CD4-positive, alpha-beta T cell treated with Interferon gamma for 1 hour (primary cell): ENCODE measurements at places on chromosomes 5 and 9.

- no peak for DNase-seq
These were observed 67.5 kb downstream of the KCNIP1 start for GRCh38 chr5:170571281-170571731.

GRCh38 chr5:68861099-68861498, 232.7 kb upstream of the SLC30A5 start:
- no peak for DNase-seq

DNA sequence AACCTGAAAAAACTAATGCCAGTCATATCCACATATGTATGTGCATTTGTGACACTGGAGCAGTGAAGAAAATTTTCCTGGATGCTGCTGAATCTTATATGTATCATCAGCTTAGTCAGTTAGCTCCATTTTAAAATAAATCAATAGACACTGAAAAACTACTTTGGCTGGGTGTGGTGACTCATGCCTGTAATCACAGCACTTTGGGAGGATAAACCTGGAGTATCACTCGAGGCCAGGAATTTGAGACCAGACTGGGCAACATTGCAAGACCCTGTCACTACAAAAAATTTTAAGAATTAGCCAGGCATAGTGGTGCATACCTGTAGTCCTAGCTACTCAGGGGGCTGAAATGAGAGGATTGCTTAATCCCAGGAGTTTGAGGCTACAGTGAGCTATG, 511.0 kb upstream of the TLE4 start:
- DNase-seq, result no peak

DNA sequence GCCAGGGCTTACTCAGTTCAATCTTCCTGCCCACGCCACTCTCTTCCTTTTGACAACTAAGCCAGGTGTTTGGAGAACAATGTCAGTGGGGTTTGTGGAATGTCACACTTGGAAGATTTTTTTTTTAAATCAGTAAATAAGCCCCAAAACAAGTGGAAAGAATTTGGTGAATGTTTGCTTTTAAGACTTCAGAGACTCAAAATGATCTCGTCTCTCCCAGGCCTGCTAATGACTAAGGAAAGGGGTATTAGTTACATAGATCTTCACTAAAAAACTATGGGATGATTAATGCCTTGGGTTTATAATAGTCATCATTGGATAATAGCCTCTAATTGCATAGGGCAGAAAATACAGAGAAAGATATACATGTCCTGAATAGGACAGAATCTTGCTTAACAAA, 166.4 kb downstream of the DMRT2 start:
- DNase-seq, result no peak

DNA sequence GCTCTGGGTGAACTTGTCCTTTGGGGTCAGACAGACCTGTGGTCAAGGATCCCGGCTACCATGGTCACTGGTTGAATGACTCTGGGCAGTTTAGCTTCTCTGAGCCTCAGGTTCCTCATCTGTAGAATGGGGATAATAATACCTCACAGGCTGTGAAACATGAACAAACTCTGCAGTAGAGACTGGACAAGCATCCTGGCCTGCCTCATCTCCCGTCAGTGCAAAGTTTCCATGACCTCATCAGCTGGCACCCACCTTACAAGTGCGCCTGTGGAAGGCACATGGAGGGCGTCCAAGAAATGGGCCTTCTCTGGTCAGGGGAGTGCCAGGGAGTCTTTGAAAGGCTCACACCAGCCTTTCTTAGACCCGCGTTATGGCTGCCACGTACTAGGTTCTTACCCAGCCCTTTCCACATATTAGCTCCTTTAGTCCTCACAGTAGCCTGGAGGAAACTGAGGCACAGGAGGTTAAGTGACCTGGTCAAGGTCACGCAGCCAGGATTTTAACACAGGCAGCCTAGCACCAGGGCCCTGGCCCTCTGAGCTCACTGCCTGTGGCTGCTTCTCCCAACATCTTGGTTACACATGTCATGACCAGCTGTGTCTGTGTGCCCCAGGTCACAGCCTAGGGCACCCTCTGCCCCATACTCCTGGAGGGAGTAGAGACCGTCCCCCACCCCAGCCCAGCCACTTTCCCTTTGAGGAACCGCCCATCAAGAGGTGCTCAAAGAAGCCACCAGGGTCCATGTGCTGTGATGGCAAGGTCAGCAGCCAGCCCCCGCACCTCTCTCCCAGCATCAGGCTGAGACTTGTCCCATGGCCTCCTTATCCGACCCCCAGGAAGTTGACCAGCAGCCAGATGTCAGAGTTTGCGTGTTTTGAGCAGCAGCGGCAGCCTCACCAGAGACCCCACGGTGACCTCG, 39.4 kb upstream of the RPL26L1 start:
- DNase-seq, result no peak

GRCh38 chr5:3307982-3308621, 287.5 kb upstream of the IRX1 start:
- no peak for DNase-seq

- DNase-seq, result no peak
These were observed 67.0 kb upstream of the KLF9 start for GRCh38 chr9:70481471-70481870.

DNA sequence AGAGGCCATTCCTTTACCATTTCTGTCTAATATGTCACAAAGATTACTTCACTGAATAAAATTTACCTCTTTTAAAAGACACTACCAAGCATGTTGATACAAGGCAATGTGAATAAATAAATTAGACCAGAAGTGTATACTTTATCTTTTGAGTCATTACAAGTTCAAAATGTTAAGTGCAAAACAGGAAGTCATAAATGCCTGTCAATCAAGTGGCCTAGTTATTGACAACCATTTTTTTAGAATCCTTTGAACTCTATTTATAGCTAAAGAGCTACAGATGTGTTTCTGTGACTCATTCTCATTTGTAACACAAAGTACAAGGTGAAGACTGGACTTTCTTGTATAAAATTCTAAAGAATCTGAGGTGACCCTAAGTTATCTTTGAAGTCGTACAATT, 602.7 kb upstream of the SEMA6A start:
- DNase-seq, result no peak

- no peak for DNase-seq
These were observed 62.9 kb upstream of the PTGER4 start for GRCh38 chr5:40616781-40617180.

DNA sequence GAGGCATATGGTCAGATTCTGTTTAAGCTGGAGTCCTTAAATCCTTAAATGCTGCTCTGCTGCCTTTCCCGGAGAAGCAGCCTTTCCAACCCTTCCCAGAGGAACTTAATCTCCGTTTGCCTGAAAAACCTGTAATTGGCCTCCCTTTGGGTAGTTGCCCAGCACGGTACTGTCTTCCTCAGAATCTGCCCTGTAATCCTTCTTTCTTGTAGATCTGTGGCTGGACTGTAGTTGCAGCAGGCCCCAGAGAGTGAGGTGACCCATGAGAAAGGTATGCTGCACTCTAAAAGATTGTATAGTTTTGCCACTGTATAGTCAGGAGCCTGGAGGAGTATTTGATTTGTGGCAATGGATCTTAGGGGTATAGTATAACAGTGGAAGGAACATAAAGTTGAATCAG, 11.7 kb downstream of the SPIN1 start:
- no peak for DNase-seq

DNA sequence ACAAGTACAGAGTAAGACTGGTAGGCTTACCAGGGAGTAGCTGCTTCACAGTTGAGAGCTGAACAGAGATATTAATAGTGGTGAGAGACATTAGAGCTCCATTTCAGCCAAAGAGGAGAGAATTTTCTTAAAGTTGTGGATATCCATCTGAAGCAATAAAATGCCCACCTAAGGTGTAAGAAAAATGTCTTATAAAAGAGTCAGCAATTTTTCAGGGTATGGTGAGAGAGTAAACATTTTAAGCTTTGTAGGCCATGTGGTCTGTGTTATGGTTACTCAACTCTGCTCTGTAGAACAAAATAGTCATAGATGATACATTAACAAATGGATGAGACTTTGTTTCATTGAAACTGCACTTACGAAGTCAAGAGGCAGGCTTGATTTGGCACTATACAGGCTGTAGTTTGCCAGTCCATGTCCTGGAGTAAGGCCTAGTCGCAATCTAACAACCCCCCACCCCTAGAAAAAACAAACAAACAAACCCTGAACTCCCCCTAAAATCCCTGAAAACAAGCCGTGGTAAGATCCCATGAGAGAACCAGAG, 945.4 kb upstream of the SEMA6A start:
- no peak for DNase-seq

- DNase-seq, result no peak
These were observed 590.4 kb downstream of the PRELID2 start for GRCh38 chr5:145244788-145245187.

DNA sequence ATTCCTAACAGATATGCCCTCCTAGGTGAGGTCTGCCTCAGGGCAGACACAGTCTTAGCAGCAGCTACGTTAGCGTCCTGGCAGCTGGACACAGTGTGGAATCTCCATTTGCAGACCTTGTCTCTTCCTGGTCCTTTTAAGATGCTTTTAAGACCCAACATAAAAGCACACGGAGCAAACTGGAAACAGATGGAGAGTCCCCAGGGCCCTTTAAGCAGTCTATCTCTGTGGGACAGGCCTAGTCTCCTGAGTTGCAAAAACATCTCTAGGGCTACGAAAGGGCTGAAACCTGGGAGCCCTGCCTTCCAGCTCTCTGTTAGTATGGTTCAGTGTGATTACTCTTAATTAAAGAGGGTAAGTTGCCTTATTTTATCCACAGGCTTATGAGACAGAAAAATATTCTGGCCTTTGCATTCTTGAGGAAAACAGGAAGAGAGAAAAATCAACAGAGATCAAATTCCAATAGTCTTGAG, 66.0 kb upstream of the GNA14 start:
- no peak for DNase-seq

GRCh38 chr5:33379757-33380156, 61.0 kb upstream of the TARS1 start:
- no peak for DNase-seq

- peak; percentile 26 for DNase-seq
These were observed 5.5 kb upstream of the SURF6 start for GRCh38 chr9:133341369-133342068.

GRCh38 chr9:81591791-81592190, 97.6 kb downstream of the TLE1 start:
- no peak for DNase-seq

DNA sequence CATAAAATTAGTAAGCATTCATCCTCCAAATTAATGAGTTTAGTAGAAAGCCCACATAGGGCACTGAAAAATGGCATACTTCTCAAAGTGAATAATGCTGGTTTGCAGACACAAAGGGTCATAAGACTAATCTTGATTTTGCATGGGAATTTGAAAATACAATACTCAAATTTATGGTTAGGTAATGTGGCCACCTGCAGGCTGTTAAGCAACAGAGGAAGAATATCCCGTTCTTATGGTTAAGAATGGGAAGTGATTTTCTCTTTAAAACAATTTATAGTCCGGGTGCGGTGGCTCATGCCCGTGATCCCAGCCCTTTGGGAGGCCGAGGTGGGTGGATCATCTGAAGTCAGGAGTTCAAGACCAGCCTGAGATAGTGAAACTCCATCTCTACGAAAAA, 9.4 kb upstream of the PLCXD3 start:
- DNase-seq, result no peak

- DNase-seq, result no peak
These were observed 11.1 kb downstream of the UNC13B start for GRCh38 chr9:35172878-35173277.

DNA sequence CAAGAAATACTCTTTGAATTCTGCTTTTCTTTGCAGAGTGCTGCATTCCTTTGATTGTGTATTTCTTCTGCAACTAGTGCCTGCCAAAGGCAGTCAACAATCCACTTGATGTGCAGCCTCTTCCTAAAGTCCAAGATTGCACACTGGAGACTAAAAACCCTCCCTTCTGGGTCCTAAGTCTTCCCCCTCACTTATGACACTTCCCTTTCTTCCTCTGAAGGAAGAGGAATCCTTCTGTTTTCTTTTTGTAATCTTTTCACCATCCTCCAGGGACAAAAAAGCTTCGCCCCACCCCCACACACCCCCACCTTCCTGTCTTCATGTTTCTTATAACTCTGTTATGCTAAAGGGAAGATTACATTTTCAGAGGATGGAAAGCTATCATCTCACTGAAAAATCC, 39.9 kb downstream of the WDR36 start:
- DNase-seq, result no peak

GRCh38 chr5:83523929-83524328, 52.4 kb downstream of the VCAN start:
- no peak for DNase-seq

GRCh38 chr9:137551264-137552021, at the start of gene MRPL41:
Gene MRPL41 (plus strand): TSS chr9:137551879. CDS start chr9:137552082, 203 bp downstream.
- DNase-seq, result peak; percentile 90

DNA sequence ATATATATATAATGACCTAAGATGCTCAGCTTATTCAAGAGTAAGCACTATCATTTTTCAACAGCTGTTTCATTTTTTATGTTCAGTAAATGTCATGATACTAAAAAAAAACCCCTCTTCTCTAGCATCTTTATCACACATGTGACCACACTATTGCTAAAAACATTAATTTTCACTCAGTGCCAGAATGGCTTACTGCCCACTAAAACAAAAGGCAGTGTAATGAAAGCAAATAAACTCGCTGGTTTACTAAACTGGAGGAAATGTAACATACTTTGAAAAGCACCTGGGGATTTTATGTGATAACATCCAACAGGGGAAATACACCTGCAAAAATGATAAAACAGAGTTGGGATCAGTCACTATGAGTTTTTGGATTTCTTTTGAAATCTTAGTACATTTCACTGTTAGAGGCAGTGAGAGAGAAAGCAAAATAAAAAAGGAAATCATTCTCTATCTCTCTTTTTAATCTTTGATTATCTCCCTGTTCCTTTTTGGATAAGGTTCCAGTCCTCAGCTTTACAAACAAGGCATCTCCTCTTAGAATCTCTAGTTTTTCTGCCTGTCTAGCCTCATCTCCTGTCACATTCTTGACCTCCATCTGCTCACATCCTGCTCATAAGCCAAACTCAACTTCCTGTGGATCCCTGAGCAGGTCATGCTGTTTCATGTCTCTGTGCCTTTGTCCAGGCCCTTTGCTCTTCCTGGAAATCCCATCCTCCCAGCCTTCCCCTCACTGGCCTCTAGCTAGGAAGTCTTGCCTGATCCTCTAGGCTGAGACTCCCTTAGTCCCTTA, 338.0 kb downstream of the MAN2A1 start:
- no peak for DNase-seq

DNA sequence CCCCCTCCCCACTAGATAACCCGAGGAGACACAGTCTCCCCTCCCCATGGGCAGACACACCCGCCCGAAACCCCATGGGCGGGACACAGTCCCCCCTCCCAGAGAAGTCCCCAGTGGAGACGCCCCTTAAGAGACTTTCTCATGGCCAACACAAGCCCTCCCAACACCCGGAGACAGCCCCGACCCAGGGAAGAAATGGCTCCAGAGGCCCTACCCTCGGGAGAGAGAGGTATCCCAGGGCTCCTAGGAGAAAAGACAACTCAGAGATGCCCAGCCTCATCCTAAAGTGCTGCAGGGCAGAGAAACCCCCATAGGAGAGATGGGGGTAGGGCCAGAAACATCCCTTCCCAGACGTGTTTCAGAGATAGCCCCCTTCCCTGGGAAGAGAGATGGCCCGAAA, 27.4 kb downstream of the PCDH1 start:
- DNase-seq, result no peak
